Pons (tissue), 1 donor: ENCODE measurements at places on chromosomes 6 and 20.

- no peak for DNase-seq
Measured at GRCh38 chr6:124541573-124541972, 420.7 kb upstream of the RNF217 start.

DNA sequence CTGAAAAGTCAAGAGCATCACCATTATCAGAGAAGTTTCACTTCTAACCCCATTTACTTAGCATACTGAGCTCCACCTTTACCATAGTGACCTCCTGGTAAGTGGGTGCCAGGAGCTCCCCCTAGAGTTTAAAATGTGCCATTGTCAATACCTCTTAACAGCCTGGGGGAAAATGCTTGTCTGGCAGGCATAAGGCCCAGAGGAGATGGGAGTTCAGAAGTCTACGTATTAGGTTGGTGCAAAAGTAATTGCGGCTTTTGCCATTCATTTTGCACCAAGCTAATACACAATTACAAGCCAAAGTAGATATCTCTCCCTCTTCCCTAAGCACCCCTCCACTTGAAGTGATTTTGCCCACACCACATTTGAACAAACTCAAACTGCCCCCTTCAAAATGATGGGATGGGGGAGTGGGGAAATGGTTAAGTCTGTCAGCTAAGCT, 919.0 kb downstream of the KIF16B start:
- peak; percentile 79 for DNase-seq

DNA sequence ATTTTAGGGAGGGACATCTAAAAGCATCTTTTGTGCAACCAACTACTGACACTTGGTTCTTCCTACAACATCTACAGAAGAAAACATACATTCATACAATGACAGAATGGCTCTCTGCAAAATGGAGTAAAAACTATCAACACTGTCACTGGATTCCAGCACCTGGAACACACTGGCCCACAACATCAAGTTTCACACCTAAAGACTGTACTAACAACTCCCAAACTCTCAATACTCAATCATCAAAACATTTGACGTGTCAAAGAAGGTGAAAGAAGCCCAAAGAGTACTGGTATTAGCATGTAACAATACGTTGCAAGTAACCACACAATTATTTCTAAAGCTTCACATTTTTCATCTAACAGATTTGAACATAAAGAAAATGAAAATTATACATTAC, 2.1 kb downstream of the CPNE1 start:
- DNase-seq, result no peak

DNA sequence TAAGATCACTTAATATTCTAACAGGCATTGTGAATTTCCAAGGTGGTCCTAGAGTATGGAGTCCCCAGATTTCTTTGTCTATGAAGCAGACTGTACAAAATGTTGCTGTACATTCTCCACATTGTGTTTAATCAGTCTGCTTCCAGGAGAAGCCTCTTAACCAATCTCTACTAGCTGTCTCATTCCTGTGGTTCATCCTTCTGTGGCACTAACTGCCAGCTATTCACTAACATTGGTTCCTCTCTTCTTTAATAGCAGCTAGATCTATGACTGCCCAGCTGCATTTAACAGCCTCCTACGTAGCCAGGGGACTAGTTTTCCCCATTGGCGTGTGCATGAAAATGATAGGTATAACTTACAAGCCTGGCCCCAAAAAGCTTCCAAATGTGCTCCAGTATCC, 395.4 kb downstream of the SAMD5 start:
- no peak for DNase-seq

DNA sequence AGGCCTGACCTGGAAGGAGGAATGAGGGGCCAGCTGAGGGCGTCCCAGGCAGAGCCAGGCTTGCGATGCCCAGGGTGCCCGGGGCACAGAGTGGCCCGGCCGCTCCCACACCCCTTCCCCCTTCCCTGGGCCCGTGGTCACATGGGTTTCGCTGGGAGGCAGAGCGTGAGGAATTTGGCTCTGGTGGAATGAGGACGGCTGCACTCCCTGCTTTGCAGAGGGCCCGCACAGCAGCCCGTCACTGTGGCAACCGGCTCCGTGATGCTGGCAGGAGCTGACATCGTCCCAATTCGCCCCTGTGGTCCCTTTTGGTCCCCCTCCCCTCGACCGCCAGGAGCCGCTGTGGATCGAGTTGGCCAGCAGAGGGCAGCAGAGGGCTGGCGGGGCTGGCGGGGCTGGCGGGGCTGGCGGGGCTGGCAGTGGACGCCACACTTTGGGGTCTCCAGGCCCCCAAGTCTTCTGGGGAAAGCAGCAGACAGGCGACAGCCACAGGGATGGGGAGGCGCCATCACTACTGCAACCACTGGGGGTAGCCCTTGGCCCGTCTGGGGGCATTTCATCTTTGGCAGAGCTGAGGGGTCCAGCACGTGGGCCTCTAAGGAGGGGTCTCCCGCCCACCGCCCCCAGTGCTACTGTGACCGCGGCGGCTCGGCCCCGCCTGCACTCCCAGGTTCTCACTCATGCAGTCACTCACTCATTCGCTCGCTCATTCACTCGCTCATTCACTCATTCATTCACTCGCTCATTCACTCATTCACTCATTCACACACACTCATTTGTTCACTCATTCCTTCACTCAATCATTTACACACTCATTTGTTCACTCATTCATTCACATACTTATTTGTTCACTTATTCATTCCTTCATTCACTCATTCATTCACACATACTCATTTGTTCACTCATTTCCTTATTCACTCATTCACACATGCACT, 49.7 kb upstream of the BHLHE23 start:
- DNase-seq, result peak; percentile 7

DNA sequence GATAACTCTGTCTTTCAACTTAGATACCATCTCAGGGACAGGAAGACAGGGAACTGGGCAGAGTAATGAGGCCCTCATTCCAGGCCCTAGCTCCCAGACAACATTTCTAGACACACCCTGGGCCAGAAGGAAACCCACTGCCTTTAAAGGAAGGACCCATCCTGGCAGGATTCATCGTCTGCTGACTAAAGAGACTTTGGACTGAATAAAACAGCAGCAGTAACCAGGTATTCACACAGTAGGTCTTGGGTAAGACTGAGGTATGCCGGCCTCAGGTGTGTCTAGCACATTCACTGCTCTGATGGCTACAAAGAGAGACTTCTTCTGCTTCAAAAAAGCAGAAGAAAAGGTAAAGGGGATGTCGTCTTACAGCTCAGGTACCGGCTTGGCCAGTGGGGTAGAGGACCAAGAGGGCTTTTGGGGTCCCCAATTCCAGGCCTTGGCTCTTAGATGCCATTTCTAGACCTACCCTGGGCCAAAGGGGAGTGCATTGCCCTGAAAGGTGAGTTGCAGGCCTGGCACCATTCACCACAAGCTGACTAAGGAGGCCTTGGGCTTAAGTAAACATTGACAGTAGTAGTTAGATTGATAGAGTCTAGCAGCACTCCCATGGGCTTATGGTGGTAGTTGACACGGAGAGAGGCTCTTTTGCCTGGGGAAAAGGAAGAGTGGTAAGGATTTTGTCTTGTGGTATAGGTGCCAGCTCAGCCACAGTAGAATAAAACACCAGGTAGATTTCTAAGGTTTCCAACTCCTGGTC, 13.4 kb downstream of the SNX14 start:
- no peak for DNase-seq
